ENCODE measurements at places on chromosomes 5 and 9.

DNA sequence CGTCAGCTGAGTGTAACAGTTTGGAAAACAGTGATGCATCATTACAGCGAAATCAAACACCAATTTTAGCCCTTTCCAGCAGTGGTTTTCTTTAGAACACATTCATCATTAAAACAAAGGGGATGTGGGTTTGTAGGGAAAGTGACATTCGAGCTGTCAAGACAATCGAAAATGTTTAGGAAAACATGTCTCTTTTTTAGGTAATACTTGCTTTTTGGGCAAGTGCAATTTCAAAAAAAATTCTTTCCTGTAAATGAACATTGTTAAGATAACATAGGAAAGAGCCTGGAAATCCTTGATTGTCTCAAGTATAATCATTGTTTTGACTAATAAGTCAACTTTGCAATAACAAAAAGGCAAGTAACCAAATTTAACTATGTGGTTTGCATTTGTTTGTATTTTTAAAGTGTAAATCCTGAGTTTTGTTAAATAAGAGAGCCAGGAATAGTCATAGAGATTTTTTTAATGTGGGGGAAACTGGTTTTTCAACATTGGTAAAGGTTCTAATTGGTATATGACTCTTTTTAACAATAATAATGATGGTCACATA lies 182.5 kb downstream of the TTLL11 start:
- no peak for DNase-seq

DNA sequence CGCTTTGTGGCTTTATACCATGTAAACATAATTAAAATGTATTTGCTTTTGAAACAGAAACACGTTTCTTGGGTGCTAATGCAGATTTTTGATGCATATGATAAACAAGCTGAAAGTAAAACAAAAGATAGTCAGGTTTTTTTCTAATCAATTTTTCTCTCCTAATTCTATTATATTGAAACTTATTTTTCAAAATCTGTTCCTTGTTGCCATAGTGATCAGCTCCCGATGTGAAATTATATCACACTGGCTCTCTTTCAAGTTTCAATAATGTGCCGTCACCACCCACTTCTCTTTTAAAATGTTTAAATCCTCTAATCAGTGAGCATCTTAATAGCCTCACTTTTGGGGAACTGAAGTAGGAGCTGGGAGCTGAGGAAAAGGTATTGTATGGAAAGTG lies 36.4 kb upstream of the DAPK1 start:
- no peak for DNase-seq

DNA sequence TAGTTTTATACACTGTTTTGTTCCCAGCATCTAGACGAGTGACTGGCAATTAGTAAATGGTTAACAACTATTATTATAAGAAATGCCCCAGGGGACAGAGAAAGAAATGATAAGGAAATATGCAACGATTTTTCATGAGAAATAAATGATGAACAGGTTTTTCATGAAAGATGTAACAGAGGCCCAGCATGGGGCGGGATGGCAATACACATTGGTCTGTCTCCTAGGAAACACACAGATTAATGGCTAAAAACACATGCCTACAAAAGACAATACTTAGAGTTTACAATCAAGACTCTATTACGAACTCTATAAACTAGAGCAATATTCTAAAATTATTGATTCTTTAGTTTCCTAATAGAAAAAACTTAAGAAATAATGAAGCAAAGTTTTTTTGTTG lies 441.5 kb upstream of the CDH9 start:
- no peak for DNase-seq

GRCh38 chr5:169988947-169989346 lies 8.7 kb upstream of the INSYN2B start:
- DNase-seq: peak; percentile 16

DNA sequence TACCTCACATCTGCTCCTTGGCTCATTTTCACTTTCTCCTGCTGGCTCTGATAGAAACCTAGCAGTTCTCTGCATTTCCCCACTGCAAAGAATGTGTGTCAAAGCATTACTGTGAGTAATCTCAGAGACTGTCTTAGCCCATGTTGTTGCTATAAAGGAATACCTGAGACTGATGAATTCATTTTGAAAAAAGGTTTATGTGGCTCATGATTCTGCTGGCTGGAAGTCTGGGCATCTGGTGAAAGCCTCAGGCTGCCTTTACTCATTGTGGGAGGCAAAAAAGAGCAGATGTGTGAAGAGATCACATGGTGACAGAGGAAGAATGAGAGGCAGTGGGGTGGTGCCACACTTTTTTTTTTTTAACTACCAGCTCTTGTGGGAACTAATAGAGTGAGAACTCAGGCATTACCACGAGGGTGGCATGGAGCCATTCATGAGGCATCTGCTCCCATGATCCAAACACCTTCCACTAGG lies 191.6 kb upstream of the CTNND2 start:
- DNase-seq: no peak

- no peak for DNase-seq
Measured at GRCh38 chr5:158792976-158793375, 306.7 kb downstream of the EBF1 start.

DNA sequence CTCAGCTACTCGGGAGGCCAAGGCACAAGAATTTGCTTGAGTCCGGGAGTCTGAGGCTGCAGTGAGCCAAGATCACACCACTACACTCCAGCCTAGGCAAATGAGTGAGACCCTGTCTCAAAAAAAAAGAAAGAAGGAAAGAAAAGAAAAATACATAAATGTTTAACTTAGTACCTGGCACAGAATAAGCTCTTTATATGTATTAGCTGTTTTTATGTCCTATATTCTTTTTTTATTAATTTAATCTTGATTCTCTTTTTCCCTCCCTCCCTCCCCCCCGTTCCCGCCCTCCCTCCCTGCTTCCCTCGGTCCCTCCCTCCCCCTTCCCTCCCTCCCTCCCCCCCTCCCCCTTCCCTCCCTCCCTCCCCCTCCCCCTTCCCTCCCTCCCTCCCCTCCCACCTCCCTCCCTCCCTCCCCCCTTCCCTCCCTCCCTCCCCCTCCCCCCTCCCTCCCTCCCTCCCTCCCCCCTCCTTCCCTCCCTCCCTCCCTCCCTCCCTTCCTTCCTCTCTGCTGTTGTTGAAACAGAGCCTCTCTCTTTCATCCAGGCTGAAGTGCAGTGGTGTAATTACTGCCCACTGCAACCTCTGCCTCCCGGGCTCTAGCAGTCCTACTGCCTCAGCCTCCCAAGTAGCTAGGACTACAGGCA lies 135.8 kb upstream of the GRHPR start:
- no peak for DNase-seq

GRCh38 chr5:77133061-77133758 lies 46.1 kb upstream of the ZBED3 start:
- peak; percentile 97 for DNase-seq

- no peak for DNase-seq
Measured at GRCh38 chr5:179762079-179762780, 29.6 kb downstream of the MAML1 start.

DNA sequence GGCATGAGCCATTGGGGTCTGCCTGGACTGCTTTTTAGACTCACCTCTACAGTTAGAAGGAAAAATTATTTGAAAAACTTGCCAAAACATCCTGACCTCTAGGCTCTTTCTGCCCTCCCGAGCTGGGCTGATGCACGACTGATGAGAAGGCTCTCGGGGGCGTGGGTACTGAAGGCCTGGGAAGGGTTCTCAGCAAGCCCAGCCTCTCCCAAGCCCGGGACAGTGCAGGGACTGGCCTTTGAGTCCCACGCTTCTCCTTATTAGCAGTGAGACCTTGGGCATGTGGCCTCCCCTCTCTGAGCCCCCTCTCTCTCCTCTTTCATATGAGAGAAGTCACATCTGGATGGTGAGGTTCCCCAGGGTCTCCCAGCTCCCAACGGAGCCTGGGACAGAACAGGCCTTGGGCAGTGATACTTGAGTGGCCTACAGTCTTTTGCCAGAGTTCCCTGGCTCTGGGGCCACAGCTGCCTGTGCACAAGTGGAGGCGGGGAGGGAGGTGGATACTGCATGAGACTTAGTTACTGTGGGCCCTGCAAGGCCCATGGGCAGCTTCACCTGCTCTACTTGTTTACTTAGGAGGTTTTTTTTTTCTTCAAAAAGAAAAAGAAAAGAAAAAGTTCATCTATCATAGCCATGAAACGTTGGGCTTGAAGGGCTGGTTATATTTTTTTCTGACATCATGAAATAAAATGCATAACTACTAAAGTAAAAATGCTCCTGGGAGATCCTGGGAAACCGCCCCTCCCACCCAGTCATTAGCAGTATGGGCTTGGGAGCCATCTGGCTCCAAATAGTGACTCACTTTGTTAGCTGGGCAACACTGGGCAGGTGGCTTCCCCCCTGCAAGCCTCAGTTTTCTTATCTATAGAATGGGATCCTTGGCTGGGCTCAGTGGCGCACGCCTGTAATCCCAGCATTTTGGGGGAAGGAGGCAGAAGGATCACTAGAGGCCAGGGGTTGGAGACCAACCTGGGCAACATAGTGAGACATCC lies 139.4 kb downstream of the GAPVD1 start:
- peak; percentile 21 for DNase-seq

GRCh38 chr5:127785098-127785927 lies 82.1 kb downstream of the CCDC192 start:
- DNase-seq: peak; percentile 96

- DNase-seq: no peak
Measured at GRCh38 chr5:72221541-72221940, 98.5 kb downstream of the MRPS27 start.

DNA sequence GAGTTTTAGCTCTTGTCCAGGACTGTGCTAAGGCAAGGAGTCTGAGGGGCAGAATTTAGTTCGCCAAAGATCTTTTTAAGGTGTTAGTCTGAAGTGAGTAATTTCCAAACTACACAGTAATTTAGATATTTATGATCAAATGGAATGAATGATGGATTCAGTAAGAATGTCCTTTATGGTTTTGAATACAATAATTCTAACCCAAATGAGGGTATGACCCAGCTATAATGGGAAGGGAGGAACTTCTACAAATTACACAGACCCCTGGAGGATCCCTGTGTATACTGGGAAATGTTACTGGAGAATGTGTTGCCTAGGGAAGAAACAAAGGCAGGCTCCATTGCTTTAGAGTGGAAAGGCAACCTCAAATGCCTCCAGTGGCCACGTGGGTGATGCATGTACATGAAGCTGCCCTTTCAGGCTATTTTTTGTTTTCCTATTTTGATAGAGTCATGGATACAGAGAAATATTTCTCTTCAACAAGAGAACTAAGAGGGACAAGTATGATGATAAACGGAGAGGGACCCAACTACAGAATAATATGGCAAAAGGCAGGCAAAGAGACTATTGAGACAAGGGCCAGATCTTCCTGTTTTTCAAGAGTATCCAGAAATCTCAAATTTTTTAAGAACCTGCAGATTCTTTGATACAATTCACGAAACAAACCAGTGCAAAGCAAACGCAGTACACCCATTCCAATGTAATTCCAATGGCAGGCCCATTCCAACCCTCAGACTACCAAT lies 25.4 kb downstream of the SLC1A3 start:
- DNase-seq: no peak

DNA sequence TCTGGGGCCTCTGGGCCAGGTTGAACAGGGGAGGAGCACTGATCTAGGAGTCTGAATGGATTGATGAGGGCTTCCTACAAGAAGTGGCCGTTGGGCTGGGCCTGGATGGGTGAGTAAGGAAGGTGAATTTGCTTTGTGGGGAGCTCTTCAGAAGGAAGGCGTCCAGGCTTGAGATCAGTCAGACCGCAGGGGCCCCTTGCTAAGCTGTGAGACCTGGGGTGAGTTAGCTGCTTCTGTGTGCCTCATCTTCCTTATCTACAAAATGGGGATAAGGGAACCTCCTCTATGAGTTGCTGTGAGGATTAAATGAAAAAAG lies 1.1 kb upstream of the SYNPO start:
- no peak for DNase-seq

DNA sequence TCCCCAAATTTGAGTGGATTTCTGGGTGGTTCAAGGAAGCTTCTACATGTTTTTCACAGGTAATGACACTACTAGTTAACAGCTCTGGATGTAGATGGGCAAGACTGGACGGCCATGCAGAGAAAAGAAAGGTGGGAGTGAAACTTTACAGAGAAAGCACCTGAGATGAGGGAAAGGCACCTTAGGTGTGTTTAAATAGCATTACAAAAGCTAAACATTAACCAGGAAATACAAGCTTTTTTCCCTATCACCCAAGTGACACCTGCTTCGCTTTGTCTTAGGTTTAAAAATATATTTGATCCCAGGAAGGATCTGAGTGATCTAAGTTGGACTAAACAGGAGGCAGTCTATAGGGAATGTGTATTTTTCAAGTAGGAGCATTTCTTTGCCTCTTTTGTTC lies 8.3 kb downstream of the C9orf152 start:
- DNase-seq: no peak

GRCh38 chr5:100746730-100747129 lies 156.4 kb downstream of the ST8SIA4 start:
- DNase-seq: no peak

DNA sequence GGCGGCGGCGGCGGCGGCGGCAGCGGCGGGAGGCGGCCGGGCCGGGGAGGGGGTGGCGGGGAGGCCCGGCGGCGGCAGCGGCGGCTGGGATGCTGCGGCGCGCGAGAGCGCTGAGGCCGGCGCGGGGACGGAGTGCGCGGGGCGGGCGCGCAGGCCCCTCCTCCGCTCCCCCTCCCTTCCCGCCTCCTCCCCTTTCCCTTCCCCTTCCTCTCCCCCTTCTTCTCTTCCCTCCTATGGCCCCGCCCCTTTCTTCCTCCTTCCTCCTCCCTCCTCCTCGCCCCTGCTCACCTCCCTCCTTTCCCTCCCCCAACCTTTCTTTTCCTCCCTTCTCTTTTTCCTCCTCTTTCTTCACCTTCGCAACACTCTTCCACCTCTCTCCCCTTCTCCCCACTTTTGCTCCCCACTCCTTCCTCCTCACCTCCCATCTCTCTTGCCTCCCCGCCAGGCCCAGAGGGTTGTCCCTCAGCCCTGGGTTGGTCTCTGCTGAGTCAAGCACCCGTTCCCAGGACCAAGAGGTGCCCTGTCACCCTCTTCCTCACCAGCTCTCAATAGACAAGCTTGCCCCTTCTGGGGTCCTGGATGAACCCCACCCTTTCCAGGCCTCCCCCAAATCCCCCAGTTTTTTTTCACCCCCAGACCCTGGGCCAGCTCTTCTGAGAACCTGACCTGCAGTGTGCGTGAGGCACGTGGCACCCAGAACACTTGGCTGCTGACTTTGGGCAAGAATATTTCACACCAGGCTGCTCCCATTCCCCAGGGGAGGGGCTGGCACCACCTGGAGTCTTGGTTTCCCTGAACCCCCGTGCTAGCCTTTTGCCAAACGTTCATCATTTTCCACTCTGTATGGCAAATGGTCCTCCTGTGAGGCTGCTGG lies at the start of gene SEMA4D:
TSS of gene SEMA4D (minus strand) at position 136 of the 874 bp plus-strand sequence. CDS start 92,657 bp downstream, outside the sequence.
- DNase-seq: peak; percentile 51

- no peak for DNase-seq
Measured at GRCh38 chr9:119611565-119611964, 242.3 kb upstream of the BRINP1 start.

GRCh38 chr9:78239506-78239905 lies 3.6 kb downstream of the CEP78 start:
- no peak for DNase-seq

All from IMR-90 (cell line).